Immature natural killer cell (primary cell): ENCODE measurements at places on chromosomes 7 and 10. TPM values are rescaled to one million over a fixed set of nuclear protein-coding genes. Genes with fewer than 3 reads are reported as not detected.

DNA sequence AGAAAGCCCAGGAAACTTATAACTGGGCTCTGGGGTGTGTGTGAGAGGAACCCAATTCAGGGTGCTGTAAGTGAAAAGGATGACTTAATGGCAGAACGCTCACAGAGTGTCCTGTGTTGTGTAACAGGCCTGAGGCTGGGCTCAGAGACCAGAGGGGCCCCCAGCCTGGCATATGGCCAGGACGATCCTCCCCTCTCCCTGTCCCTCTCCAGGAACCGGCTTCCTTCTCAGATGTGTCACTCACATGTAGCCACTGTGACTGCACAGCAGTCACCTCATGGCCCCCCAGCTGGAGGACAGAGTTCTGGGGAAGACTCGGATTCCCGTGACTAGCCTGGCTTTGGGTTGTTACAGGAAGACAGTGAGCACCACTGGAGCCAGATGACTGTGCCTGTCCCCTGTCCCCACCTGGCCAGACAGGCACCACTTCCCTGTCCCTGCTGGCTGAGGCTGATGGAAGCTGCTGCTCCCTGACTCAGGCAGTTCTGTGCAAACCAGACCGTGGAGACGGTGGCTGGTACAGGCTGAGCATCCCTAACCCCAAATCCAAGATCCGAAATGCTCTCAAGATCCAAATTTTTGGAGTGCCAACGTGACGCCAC is 220.5 kb downstream of the MLLT10 start:
- no peak for DNase-seq

Gene CCT6A
- polyA plus RNA-seq: 77.6 TPM

Gene SERPINE1
- 1.4 TPM for polyA plus RNA-seq

DNA sequence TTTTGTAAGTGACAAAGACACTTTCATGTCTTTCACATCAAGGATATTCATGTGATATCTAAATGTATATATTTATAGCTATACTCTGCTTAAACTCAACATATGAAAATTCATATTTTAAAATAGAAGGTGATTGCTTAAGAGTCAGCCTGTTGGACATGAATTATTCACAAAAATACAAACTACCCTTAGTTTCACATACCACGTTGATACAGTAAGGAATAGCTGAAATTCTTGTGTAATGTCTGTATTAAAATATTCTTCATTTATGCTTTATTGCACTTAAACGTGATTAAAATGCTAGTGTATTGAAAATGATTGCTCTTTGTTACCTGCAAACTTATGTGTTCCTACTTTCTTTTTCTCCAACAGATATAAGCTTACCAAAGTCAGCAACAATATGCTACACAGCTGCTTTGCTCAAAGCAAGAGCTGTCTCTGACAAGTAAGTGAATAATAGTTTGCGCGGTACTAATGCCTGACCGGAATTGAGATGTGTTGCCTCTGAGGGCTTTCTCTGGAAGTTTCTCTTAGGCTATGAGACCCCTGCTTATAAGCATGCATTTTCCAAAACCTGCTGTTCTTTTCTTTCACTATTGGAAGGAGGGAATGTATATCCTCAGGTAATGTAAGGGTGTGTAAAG is 133.8 kb downstream of the WNT2 start:
- no peak for DNase-seq

Gene PRXL2A
- 4.3 TPM for polyA plus RNA-seq

DNA sequence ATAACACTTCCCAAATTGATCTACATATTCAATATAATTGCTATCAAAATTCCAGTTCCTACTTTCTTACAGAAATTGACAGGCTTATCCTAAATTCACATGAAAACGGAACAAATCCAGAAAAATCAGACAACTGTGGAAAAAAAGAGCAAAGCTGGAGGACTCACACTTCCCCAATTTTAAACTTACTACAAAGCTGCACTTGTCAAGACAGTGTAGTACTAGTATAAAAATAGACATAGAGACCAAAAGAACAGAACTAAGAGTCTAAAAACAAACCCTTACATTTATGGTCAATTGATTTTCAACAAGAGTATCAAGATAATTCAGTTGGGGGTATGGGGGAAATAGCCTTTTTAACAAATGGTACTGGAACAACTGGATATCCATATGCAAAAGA is 27.5 kb downstream of the LMBR1 start:
- no peak for DNase-seq

Gene TNS3
- not detected for polyA plus RNA-seq

Gene SFTPA1
- not detected for polyA plus RNA-seq

- no peak for DNase-seq
Observed at GRCh38 chr7:138455609-138456008, 4.5 kb upstream of the TRIM24 start.

DNA sequence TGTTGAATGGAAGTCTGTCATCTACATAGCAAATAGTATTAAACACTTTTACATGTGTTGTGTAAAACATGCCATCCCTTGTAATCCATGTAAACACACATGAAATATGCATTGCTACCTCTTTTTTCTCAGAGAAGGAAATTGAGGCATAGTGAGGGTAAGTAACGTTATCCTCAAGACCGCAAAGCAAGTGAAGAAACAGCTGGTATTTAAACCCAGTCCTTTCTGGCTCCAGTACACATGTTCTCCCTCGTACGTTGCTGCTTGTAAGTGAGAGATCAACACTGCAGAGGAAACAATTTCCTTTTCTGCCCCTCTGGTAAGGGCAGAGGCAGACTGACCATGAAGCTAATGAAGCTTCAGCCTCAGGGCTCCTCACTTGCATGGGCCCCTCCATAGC is 28.5 kb downstream of the MAP3K8 start:
- DNase-seq: no peak

DNA sequence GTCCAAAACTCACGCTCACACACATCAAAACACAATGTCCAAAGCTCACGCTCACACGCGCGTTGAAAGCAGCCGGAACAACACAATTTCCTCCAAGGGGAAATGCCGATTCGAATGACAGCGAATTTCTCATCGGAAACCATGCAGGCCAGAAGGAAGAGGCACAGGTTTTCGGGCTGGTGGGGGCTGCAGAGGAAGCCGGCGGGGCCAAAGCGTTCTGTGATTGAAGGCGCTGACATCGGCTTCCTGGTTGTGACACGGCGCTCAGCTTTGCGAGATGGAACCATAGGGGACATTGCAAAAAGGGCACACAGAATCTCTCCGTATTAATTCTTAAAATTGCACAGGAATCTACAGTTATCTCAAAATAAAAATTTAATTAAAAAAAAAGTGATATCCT is 61.3 kb downstream of the FOXL3 start:
- DNase-seq: peak; percentile 44

DNA sequence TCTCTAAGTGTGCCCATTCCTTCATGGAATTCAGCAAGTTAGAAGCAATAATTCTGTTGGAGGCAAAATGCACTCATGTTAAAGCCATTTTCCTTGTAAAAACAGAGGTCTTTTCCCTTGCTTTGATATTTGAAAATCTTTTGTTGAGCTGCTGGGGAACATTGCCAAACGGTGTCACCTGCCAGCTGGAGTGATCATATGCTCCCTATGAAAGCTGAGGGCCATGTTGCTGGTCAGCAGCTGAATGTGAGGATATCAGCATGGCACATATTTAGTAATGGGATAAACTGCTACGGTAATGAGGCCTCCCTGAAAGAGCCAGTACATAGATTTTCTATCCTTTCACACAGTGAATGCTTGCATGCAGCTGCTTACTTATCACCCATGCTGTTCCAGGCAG is 224.3 kb downstream of the THSD7A start:
- DNase-seq: no peak

DNA sequence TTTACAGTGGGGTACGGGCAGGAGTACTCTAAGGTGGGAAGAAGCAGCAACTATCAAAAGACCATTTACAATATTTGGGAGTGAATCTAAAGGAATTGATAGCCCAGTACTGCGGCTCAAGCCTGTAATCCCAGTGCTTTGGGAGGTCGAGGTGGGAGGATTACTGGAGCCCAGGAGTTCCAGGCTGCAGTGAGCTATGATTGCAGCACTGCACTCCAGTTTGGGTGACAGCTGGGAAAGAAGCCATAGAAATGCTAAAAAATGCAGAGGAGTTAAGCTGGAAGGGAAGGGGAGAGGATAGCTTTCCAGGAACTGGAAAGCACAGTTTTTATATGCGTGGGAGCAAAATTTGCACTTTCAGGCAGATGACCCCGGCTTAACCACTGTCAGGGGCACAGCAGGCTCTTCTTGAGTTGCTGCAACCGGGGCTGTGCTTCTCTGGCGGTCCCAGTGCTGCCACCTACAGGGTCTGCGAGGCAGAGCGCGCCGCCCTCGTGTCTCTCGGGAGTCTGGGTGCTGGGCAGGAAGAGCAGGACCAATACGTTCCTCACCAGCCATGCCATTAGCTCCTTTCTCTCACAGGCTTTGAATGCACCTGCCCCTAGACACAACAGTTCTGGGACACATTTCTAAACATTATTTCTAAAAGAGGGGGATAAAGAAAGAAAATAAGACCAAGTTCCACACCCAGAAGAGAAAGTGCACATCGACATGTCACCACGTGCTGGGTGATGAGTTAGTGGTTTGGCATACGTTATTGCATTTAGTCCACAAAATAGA is 10.1 kb upstream of the BMPER start:
- DNase-seq: peak; percentile 62

- no peak for DNase-seq
Observed at GRCh38 chr7:19930851-19931250, 157.4 kb upstream of the TMEM196 start.

Gene NPFFR1
- not detected for polyA plus RNA-seq

GRCh38 chr10:100307684-100308083 is 21.2 kb upstream of the BLOC1S2 start:
- no peak for DNase-seq

- DNase-seq: no peak
Observed at GRCh38 chr10:69496352-69497230, 45.3 kb downstream of the TSPAN15 start.

GRCh38 chr10:28291881-28292297 is 11.0 kb downstream of the MPP7 start:
- no peak for DNase-seq

DNA sequence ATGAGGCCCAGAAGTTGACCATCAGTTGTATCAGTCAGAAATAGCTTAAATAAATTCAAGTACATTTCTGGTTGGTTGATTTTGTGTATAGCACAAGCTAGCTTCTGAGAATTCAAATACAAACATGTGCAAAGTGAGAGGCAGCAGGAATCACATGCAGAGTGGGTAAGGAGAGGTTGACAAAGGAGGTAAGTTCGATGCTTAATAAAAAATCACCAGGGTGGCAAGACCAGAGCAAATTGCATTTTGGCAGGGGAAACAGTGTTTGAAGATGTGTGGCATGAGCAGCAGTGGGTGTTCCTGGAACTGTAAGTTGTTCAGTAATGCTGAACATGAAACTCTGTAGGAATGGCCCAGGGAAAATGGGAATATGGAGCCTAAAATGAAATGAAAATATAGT is 52.6 kb downstream of the GNAI1 start:
- DNase-seq: no peak

DNA sequence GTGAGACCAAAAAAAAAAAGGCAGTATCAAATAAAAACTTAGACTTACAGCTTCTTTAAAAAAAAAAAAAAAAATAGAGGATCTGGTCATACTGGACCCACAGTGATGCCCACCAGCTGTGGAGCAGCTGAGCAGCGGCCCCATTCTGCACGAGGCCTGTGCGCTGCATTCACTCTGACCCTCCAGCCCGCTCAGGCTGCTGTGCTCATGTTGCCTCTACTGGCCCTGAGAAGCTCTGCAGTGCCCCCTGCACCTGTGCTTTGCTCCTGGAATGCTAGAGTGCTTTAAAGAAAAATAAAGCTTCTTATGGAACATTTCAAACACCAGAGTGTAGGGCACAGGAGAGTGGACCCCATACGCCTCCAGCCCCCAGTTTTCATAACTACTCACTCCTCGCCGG is 33.2 kb downstream of the TMEM120A start:
- no peak for DNase-seq

DNA sequence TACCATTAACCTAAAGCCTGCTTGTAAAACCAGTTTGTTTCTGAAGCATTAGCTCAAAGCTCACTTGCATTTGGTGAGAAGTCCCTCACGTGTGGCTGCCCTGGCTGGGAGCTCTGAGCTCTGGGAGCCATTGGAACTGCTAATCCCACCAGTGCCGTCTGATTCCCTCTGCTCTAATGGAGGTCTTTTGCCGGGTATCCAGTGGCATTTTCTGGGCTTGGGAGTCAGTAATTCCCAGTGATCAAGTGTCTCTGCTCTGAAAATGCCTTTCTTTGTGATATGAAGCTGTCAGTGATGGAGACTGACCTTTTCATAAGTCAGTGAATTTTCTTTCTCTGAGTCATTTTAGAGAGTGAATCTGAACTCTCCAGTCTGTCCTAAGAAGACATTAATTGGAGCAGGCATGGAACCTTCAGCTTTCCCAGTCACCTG is 36.9 kb upstream of the FAM20C start:
- no peak for DNase-seq

DNA sequence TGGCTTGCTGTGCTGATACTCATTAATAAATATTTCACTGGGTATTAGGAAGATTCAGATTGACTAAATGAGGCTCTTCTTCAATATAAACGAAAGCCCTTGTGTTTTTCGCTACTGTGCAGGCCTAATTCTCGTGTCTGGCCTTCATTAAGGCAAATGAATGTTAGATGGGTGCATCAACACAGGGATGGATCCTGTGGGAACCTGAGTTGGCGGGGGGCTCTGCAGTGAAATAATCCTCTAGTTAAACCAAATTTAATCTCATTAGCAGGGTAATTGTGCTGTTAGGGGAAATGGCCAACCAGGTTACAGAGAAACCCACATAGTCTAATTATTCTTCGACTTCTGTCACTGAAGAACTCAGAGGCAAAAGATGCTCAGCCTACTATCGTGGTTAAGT is 325.8 kb upstream of the LRGUK start:
- no peak for DNase-seq

- no peak for DNase-seq
Observed at GRCh38 chr10:64468219-64468618, 947.0 kb downstream of the REEP3 start.

GRCh38 chr7:121336579-121336978 is 7.8 kb downstream of the WNT16 start:
- DNase-seq: no peak

Gene RAB11FIP2
- 10.4 TPM for polyA plus RNA-seq

DNA sequence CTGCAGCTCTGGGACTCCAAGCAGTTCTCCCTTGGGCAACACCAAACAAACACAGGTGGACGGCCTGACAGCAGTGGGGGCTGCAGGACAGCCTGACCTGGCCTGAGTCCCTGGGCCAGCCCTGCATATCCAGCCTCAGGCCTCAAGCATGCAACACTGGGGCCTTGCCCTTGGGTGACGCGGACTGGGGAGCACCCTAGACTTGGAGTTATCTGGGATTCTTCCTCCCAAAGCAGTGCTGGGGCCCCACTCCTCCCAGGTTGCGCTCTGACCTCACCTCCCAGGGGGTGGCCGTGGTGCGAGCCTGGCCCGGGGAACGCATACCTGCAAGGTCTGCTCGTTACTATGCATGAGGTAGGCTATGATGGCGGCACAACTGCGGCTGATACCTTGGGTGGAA is 6.2 kb upstream of the TMEM120A start:
- no peak for DNase-seq

Gene GPR141
- polyA plus RNA-seq: 24.8 TPM

- DNase-seq: no peak
Observed at GRCh38 chr10:87038286-87038717, 18.2 kb downstream of the FAM25A start.

Gene SSMEM1
- not detected for polyA plus RNA-seq

GRCh38 chr10:123442901-123443300 is 223.3 kb upstream of the GPR26 start:
- no peak for DNase-seq

- DNase-seq: no peak
Observed at GRCh38 chr10:110067960-110068770, 60.4 kb downstream of the ADD3 start.

Gene NEUROG3
- not detected for polyA plus RNA-seq

GRCh38 chr10:67815571-67816059 is 22.4 kb downstream of the DNAJC12 start:
- no peak for DNase-seq

Gene VSTM2A
- polyA plus RNA-seq: not detected

Gene FAM25A
- not detected for polyA plus RNA-seq
